Fibroblast of villous mesenchyme (primary cell): ENCODE measurements at places on chromosomes 12 and 14. TPM values are rescaled to one million over a fixed set of nuclear protein-coding genes. Genes with fewer than 3 reads are reported as not detected.

Gene C1QL4
- total RNA-seq = under 0.01 TPM in 1 of 2 replicates, not detected in the other

Gene ATL1
- total RNA-seq = 2.6 and 6.9 TPM in 2 replicates

Gene NGB
- not detected in 2 replicates for total RNA-seq

Gene CLEC4C
- not detected in 2 replicates for total RNA-seq

Gene FGF23
- not detected in 2 replicates for total RNA-seq
